Central memory CD4-positive, alpha-beta T cell (primary cell): ENCODE measurements at places on chromosomes 2 and 18.

DNA sequence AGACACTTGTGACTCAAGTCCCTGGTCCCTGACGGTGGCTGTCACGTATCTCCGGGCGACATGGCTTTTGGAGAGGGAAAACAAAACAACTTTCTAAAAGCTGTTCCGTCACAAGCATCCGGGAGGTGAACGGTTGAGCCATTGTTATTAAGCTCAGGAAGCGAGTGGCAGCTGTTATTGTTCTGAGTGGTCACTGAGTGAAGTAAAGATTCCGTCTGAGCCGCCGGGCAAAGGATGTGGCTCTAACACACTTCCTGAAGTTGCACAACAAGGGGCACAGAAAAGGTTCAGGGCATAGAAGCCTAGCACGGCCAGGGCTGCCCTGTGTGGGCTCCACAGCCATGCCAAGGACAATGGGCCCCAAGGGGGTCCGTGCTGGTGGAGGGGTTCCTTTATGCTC lies 24.3 kb downstream of the INPP5D start:
- peak; percentile 50 for DNase-seq

GRCh38 chr2:209933499-209934483 lies 68.6 kb upstream of the RPE start:
- no peak for DNase-seq

DNA sequence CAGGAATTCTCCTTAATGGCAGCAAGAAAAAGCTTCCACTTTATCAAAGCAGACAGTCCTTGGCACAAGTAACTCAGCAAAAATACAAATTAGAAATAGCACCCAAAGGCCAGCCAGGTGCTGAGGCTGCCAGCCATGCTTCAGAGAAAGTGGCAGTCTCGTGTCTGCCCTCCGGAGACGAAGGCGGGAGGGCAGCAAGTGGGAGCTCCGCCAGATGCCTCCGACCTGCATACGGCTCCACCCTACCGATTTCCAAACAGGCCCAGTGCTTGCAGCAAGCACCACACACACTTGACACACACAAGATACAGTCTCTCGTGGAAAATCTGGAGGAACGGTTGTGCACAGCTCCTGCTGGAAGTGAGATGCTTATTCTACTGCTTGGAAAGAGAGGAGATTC lies 134.9 kb upstream of the REV1 start:
- DNase-seq: no peak

GRCh38 chr2:128420776-128421175 lies 102.1 kb upstream of the HS6ST1 start:
- no peak for DNase-seq

DNA sequence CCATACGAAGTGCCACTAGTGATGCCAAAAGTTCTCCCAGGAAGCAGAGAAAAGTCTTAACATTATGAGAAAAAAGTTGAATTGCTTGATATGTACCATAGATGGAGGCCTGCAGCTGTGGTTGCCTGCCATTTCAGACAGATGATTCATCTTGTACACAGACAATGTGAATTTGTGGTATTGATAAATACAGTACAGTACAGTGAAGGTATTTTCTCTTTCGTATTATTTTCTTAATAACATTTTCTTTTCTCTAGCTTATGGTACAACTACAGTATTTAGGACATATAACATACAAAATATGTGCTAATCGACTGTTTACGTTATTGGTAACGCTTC lies 33.6 kb upstream of the VWC2L start:
- DNase-seq: no peak

GRCh38 chr18:48868468-48869466 lies 82.0 kb downstream of the SMAD7 start:
- DNase-seq: no peak

- DNase-seq: no peak
Measured at GRCh38 chr18:47872426-47872825, 58.0 kb downstream of the SMAD2 start.

- DNase-seq: peak; percentile 5
Measured at GRCh38 chr2:53787614-53788289, 908 bp downstream of the ERLEC1 start.

DNA sequence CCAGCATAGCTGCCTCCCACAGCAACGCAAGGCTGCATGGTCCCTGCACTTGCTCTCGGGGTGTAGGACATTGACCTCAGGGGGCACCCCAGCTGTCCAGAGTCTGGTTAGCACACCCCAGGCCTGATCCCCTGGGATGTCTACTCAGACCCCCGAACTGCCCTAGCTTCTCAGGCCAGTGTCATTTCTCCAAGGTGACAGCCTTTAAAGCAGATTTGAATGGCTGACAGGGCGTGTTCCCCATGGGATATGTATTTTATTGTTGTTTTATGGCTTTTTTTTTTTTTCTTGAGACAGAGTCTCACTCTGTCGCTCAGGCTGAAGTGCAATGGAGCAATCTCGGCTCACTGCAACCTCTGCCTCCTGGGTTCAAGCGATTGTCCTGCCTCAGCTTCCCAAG lies 40.8 kb upstream of the PTMA start:
- no peak for DNase-seq

GRCh38 chr2:13550285-13551231 lies 833.8 kb downstream of the TRIB2 start:
- no peak for DNase-seq

DNA sequence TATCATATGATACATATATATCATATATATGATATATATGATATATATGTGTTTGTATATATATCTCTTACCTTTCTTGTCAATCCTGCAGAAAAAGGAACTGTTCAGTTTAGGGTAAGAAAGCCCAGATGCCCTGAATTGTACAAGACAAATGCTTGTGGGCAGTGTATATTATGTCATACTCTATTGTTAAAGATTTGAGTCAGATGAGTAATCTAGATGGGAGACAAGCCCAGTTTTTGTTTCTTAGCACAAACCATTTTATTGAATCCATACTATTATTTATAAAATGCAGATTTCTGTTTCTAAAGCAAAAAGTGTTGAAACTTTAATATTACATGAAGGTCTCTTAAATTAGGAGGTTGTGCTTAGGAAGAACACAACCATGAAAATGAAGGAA lies 90.6 kb downstream of the VRK2 start:
- DNase-seq: no peak

DNA sequence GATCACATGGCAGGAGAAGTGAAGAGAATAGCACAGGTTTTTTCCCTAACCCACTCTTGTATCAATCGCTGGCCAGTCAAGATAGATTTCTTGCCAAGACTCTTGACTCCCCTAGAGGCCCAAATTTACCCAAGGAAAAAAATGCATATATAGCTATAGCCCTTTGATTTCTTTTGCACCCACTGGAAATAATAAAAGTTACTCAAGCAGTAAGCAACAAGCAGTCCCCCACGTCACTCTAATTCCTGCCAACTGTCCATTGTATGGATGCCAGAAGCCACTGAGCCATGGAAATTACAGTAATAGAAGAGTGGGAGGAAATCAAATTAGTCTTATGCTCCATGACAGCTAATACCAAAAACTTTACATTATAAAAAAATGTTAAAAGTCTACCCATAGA lies 125.3 kb upstream of the SLC39A10 start:
- no peak for DNase-seq

DNA sequence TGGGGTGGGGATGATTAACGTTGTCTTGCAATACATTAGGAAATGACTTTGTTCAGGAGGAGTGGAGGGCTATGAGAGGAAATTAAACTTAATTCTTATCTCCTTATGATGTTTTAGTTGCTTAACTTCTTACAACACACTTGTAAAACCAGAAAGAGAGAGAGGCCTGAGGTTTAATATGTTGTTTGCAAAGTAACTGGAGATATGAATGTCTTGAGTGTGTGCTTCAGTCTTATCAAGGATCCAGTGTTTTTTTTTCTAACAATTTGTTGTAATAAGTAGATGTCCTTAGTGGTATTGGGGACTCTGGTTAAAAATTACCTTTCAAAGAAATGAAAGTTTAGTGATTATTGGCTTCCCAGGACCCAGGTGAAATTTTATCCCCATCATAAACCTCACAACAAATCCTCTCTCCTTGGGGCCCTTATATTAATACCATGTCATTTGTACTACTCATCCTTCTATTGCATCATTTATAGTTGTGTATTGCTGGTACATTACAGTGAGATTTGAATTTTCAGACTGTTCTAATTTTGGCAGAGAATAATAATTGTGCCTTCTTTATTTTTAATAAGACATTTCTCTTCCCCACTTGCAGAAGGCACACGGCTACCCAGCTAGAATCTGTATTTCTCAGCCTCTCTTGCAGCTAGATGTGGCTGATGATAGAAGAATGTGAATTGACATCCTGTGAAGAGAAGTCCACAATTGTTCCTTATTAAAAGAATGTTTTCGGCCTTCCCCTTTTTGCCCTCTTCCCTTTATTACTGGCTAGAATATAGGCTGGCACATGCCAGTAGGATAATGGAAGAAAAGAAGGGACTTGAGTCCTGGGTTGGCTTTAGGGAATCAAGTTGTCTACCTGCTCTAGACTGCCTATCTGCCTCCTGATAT lies 91.9 kb upstream of the CXCR4 start:
- DNase-seq: no peak
